ENCODE measurements at places on chromosomes 5 and 9.

DNA sequence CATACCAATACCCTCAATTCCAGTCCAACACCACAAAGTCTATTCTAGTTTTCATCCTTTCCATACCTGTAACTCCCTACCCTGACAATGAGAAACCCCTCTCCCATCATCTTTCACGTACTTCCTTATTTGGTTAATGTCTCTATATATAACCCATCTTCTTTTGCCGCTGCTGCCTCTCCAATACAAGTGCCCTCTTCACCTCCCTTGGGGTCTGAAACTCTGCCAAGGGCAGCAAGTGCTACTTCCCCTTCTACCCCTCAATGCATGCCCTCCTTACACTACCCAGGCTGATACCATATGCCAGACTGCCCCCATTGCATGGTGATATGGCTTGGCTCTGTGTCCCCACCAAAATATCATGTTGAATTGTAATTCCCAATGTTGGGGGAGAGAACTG, 24.4 kb upstream of the SMIM15 start:
- no peak for DNase-seq

DNA sequence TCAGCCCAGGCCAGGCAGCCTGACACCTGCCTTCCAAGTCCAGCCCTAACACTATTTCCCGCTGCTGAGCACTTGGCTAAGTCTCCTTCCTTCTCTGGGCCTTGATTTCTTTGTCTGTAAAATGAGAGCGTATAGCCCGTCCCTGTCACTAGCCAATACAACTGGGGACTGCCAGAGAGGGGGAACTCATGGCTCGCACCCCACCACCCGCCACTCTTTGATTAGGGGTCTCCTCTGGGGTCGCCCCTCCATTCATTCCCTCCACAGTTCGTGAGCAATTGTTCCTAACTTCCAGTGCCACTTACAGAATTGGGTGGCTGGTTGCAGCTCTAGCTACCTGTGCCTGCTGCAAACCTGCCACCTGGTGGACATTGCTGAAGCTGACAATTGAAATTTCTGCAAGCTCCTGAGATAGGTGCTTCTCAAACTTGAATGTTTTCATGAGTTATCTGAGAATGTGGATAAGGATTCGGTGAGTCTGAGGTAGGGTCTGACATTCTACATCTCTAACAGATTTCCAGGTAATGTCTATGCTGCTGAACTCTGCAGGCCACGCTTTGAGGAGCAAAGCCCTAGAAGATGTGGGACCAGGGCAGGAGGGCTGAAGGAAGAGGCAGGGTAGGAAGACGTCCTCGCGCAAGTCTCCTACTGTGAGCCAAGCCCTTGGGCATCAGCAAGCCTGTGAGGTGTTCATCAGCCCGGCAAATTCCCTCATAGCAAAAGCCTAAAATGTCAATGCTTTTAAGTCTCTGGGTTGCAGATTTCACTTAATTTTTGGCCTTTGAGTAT, 13.3 kb upstream of the RECK start:
- peak; percentile 71 for DNase-seq

DNA sequence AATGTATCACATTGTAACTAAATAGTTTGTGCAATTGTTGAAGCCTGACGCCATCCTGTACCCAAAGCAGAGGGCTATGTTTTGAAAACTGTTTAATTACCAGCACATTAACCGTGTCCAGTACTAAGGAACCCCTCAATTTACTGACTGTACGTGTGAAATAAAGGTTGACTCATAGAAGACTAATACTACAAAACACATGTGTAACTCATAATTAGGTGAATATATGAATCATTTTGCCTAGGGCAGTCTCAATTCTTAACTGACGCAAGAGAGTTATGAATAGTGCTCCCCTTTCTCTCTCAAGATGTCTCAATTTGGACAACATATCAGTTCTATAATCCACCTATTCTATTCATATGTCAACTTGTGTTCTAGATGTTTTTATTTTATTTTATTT, 558.4 kb downstream of the PRDM9 start:
- DNase-seq: no peak

DNA sequence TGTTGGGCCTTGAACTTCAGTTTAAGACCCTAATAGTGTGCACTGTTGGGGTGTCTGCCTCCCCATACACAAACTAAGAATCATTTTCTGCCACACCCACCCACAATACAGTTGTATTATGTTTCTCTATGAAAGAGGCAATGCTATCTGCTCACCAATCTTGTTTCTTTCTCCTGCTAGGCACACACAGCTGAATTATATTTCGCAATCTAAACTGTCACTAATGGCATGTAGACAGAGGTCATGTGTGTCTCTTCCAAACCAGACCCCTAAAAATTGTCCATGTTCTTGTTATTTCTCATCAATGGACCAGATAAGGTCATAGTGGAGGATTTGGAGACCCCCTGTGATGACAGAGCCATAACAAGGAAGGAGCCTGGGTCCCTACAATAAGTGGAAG, 57.3 kb downstream of the RIGI start:
- no peak for DNase-seq

- DNase-seq: no peak
Observed at GRCh38 chr5:138095100-138095907, 11.5 kb downstream of the WNT8A start.

- no peak for DNase-seq
Observed at GRCh38 chr5:117266280-117266679, 691.7 kb upstream of the SEMA6A start.

DNA sequence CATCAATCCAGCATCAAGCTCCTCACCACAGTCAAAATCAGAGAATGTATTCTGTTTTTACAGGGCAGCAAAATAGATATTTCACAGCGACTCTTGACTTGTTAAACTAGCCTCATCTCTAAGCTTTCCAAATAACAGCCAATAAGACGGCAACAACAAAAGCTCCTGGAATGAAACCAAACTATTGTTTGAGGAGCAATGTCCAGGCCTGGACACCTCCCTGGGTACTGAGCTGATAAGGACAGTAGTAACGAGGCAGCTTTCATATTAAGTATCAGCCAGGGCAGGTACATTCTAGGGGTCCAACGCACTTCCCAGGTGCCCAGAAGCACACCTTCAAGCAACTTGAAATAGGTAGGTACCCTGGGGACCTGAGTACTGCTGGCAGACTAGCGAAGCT, 260.3 kb downstream of the ENC1 start:
- no peak for DNase-seq

GRCh38 chr5:15238006-15238405, 262.0 kb upstream of the FBXL7 start:
- DNase-seq: no peak
